H54 (cell line): ENCODE measurements at places on chromosomes 2 and 18.

DNA sequence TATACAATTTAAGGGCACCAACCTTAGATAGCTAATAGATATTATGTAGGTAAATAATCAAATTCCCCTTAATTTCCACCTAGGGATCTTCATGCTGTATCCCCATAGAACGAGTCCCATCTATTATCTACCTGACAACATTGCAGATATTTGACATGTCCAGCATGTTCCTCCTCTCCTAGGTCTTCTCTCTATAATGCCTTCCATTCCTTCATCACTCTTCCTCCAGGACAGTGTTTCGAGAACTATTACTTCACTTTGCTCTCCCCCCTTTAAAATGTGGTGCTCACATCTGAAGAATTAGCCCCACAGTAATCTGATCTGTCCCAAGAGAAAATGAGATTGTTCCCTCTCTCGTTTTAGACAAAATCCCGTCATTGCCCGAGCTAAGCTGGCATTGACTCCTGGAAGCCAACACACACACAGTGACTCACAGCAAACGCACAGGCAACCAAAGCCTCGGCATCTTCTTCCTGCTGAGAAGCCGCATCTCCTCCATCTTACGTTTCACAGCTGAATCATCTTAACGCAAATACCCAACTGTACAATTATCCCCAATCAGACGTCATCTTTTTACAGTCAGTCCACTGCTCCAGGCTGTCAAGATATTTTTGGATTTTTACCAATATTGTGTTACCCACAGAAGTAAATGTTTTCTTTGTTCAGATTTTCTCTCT is 162.9 kb upstream of the AGAP1 start:
- peak; percentile 66 for DNase-seq

GRCh38 chr18:905948-906415 is 1.3 kb downstream of the ADCYAP1 start:
- no peak for DNase-seq

GRCh38 chr2:144412709-144413108 is 107.2 kb downstream of the ZEB2 start:
- DNase-seq = no peak

DNA sequence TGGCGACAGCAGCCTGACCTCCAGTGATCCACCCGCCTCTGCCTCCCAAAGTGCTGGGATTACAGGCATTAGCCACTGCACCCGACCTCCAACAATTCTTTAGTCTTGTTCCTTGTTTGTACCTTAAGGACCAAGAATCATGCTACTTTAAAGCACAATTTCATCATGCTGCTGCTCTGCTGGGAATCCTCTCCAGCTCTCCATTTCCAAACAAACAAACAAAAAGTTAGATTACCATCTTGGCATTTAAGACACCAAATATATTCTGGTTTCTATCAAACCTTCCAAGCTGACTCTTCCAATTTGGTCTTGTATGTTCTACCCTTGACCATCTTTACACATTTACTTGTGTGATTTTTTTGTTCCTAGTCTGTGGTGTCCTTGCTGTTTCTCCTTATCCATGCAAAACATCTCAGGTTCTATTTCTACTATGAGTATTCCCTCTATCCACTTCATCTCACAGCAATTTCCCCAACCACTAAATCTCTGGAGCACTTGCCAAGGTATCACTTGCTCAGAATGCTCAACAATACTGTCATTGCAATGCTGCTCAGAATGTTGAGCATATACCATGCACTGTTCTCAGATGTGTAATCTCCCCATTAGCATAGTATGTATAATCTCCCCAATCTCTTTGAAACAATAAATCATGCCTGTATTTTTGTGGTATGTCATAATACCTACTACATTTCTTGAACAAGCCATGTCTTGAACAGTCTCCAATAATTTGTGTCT is 73.2 kb upstream of the GALNT5 start:
- DNase-seq = no peak

DNA sequence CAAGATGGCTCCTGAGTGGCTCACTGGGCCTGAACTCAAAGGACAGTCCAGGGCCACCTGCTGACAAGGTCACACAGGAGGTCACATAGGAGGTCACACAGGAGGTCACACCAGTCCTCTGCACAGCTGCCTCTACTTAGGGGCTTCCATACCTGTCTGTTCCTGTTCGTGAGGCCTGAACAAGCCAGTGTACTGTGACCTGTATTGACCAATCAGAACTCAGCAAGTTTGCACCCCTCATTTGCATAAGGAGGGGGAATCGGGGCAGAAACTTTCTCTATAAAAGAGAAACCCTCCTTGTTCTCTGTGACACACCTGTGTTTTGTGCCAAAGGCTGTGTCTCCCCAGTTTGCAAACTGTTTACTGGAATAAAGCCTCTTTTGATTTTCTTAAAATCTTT is 478.9 kb downstream of the EIPR1 start:
- no peak for DNase-seq

- DNase-seq = no peak
Observed at GRCh38 chr2:35281702-35282101, 1073.9 kb upstream of the CRIM1 start.

DNA sequence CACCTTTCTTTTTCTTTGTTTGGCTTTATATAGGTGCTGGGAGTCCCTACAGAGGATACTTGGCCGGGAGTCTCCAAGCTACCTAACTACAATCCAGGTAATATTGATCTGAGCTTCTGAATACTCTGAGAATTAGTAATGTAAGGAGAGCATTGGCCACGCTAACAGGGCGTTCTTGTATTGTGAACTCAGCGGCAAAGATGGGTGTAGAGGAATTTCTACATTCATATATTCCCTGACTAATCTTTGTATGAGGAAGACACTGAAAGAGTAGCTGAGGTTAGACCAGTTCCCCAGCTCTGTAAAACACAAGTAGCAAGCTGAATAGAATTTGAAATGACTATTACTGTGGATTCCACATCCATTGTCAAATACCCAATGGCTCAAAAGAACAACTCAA is 48.5 kb downstream of the CDK15 start:
- DNase-seq = no peak

GRCh38 chr2:169365029-169365480 is 2.7 kb upstream of the LRP2 start:
- no peak for DNase-seq

GRCh38 chr18:76463358-76463757 is 31.7 kb downstream of the ZNF516 start:
- no peak for DNase-seq

GRCh38 chr2:212921711-212922110 is 229.7 kb downstream of the IKZF2 start:
- no peak for DNase-seq

DNA sequence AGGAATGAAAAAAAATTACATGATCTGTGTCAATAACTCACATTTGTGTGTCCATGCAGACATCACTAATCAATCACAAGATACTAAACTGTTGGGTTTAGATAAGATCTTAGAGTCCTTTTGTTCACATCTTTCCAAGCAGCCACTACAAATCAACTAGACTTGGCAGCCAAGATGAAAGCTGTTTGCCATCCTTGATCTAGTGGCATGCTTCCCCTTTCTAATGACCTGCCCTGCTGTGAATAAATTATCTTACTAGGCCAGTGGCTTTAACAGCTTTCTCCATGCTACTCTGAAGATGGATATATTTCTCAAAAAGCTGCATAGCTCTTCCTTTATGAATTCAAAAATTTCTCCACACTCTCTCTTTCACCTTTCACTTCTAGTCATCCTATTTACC is 1338.0 kb upstream of the ACVR2A start:
- no peak for DNase-seq

DNA sequence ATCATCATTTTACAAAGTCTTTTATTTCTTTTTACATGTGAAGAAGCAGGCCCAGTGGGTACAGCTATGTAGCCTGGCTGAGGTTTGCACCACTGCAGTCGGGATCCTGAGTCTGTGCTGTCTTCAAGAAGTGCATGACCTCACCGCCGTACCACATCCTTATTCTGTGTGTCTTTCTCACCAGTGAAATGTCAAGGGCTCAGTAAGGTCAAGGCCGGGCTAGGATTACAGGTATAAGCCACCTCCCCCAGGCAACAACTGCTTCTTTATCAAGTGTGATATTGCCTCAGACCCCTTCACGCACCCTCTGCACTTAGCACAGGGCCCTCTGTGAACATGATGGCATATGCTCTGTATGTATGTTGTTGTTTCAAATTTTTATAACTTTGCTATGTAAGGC is 76.7 kb downstream of the PIEZO2 start:
- no peak for DNase-seq

DNA sequence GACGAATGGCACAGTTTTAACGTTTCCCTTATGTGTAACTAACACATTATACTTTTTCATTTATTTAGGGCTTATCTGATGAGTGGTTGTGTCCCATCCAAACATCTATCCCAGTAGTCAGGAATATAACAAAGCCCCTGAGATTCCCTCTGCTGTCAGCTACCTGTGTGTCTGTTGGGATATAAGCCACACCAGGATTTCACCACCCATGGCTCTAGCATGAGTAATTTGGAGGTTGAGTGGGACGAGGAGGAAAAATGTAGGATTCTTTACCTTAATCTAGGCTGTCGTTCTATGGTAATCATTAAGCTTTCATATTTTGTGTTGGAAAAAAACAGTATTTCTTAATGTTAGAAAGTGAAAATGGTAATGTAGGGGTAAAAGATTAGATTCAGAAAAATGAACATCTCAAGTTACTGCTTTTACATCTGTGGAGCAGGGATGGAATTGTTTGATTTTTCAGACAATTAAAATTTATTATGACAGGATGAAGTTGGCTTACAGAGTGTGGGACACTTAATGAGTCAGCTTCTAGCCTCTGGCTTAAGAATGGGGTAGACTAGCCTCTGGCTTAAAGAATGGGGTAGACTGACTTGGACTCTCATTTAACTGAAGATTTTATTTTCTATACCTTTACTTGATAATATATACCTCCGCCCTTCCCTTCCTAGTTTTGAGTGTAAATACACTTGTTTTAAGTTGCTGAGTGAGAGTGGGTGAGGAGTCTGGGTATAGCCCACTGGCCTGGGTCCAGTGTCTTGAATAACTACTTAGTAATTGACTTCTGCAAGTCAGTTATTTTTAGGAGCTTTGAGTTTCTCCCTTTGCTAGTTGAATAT is 88.5 kb upstream of the RANBP2 start:
- no peak for DNase-seq

DNA sequence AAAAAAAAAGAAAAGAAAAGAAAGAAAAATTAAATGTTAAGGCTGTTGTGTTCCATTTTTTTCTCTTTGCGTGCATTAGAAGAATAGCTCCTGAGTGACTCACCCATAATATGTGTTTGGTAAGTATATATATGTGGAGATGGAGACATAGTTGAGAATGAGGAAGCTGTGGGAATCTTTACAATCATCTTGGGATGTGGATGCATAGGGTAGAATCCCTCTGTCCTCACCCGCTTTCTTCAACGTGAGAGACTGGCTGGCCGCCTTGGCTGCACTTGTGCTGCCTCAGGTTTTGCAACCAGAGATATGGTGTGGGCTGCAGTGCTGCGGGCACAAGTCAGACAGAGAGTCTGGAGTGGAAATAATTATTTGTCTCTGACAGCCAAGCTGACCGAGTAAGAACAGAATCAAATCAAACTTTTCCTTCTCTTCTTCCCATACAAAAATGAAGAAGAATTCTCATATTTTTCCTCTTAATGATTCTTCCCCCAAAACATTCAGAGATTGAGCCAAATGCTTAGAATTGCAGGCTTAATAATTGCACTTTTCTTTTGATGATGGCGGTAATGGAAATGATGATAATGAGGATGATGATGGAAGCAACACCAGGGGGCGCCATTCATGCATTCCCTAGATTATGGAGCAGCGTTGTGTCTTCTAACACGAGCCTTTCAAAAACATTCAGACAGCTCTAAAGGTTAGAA is 48.5 kb downstream of the SERPINB7 start:
- no peak for DNase-seq

DNA sequence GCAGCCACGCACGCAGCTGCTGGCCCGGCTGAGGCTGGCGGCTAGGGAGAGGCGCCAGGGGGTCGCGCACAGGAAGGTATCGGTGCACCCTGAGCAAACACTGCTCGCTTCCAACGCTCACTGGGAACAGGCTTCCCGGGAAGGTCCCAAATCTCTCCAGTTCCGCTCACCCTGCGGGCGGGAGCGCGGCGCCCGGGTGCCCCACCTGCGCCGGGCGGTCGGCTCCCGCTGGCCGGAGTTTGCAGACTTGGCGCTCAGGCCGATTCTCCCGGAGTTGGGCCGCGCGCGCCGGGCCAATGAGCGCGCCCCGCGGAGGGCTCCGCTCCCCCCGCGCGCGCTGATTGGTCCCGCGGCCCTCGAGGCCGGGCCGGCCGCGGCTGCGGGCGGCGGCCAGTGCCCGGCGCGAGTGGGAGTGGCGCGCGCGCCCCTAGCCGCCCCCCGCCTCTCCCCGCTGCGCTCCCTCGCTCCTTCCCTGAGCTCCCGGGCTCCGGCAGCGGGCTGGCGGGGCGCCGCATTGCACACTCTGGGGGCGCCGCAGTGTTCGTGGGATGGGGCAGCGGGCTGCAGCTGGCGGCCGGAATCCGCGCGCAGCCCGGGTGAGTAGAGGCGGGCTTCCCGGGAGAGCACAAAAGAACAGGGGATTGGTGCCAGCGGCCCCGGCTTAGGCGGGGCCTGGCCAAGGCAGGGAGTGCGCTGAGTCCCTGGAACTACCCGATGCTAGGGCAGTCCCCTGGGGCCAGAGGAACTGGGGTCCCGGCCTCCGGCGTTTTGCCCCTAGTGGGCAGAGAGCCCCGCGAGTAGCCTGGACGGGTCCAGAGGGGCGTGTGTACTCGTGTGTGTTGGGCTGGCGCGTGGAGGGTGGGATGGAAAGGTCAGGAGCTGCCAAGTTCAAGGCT is at the start of gene LYPD6:
TSS of gene LYPD6 (plus strand) at position 461 of the 896 bp plus-strand sequence. CDS start 107,122 bp downstream, outside the sequence.
- peak; percentile 79 for DNase-seq

DNA sequence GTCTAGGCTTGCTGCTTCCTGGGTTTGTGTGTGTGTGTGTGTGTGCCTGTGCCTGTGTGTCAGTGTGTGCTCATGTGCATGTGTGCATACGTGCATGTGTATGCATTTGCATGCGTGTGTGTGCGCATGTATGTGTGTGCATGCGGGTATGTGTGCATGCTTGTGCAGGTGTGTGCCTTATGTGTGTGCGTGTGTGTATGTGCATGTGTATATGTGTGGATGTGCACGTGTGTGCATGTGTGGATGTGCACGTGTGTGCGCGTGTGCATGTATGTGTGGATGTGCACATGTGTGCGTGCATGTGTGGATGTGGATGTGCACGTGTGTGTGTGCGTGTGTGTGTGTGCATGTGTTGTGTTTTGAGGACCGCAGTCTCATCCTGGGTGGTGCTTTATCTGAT is 42.8 kb downstream of the LPIN1 start:
- DNase-seq = no peak

DNA sequence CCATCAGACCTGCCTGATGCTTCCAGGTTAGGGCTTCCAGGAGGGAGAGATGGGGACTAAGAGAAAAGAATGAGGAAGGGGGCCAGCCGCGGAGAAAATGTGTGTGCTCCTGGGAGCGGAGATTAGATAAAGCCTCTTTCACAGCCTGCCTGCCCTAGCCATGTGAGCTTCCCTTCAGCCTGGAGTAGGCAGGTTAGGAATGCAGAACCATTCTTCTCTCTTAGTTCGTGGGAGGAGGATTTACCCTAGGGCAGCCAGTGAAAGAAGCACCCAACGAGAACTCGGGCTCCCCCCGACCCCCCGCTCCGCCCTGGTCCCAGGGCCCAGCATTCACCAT is 36.1 kb downstream of the POMC start:
- no peak for DNase-seq

- DNase-seq = peak; percentile 69
Observed at GRCh38 chr2:96977631-96978195, 8.7 kb downstream of the FAM178B start.
